ENCODE measurements at places on chromosomes 2 and 18.

DNA sequence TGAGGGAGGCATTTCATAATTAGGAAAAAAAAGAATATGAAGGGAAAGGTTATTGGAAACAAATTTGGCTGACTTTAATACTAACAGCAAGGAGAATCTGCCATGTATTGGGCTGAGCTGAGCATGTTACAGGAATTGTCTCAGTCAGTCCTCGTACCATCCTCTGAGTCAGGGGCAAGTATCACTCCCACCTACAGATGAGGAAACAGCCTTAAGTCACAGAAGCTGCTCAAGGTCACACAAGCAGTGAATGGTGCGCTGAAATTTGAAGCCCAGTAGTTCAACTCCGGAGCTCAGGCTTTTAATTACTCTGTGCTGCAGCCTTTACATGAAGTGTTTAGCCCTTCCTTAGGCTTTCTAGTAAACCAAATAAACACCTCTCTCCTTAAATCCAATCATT is 17.3 kb downstream of the PROKR1 start:
- no peak for DNase-seq

GRCh38 chr2:222615320-222615719 is 40.6 kb downstream of the FARSB start:
- no peak for DNase-seq

- peak; percentile 98 for DNase-seq
Observed at GRCh38 chr2:234291765-234292204, 205.1 kb downstream of the ARL4C start.

- peak; percentile 62 for DNase-seq
Observed at GRCh38 chr2:181904022-181904632, 12.6 kb downstream of the ITPRID2 start.

DNA sequence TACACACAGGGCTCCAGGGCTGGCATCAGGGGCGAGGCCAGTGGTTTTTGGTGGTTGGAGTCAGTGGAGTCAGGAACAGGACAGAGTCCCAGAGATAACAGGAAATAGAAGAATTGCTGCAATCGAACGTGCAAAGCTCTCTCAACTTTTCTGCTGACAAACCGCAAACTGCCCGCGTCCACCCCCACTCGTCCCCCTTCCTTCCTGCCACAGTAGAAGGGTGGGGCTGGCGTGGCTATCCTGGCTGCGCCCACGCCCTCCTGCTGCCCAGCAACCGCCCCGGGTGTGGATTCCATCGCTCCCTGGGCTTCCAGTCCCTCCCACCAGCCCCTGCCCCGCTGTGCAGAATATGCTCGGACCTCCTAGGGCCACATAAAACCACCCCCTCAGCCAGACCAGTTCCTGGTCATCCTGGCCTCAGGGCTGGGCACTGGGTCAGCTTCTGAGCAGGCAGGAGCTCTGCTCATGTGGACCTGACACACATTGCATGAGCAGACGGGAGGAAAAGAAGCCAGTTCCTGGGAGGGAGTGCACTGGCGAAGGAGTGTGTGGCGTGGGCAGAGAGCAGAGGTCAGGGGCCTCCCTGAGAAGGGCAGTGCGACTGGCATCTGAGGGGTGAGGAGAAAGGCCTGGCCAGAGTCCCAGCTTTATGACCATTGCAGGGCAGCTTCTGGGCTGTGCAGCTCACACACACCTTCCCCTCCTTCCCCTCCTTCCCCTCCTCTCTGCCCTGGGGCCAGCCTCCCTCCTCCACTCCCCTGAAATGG is 85.4 kb upstream of the ATG16L1 start:
- peak; percentile 86 for DNase-seq

GRCh38 chr2:64672708-64673107 is 19.0 kb upstream of the SERTAD2 start:
- DNase-seq, result no peak

DNA sequence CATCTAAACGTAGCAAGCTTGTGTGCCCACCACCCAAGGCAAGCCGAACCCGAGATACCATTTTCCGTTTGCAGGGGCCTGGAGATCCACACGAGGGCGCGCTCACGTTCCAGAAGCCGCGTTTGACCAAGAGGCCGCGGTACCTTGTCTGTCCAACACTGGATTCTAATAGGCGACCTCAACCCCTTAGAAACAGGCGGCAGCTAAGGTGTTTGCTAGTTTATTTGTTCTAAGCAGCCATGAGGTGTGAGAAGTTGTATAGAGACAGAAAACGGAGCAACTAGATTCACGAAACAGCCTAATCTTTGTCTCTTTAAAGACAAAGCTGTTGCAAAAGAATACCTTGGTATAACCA is 4.2 kb downstream of the HOXD11 start:
- peak; percentile 20 for DNase-seq

GRCh38 chr2:152440049-152440448 is 105.1 kb downstream of the FMNL2 start:
- DNase-seq, result no peak

DNA sequence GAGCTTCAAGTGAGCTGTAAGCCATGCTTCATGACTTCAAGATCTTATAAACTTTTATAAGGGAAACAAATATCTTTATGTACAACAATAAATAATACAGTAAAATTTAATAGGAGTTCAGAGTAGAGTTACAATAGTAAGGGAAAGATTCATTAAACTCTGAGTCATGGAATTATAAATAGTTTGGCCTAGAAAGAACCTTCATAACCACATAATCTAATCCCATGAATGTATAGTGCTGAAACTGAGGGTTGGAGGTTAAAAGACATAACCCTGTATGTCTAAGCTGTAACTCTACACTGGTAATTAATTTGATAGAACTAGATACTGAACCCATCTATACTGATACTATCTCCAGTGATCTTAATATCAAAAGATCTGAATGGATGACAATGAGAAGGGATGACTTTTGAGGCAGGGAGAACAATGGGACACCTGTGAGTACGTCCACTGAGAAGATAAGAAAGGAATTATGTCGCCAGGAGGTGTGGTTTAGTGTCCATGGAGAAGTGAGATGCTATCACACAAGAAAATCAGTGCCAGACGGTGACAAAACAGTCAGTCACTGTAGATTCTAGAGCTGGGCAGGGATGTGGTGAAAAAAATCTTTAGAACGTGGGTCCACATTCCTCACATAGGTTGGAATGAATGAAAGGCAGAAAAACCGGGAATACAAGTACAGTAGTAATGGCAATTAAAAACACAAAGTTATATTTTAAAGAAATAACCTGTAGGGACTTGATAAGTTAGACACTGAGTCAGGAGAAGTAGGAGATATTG is 1.1 kb downstream of the IL1F10 start:
- DNase-seq, result no peak

- peak; percentile 67 for DNase-seq
Observed at GRCh38 chr18:75612456-75612855, 185.0 kb upstream of the SMIM21 start.
